ELF-1 (cell line): ENCODE measurements at places on chromosomes 12 and 14.

GRCh38 chr12:116525418-116526001 is 33.7 kb upstream of the MAP1LC3B2 start:
- DNase-seq, result peak; percentile 48

GRCh38 chr14:23629832-23630396 is 6.2 kb upstream of the DHRS2 start:
- no peak for DNase-seq

DNA sequence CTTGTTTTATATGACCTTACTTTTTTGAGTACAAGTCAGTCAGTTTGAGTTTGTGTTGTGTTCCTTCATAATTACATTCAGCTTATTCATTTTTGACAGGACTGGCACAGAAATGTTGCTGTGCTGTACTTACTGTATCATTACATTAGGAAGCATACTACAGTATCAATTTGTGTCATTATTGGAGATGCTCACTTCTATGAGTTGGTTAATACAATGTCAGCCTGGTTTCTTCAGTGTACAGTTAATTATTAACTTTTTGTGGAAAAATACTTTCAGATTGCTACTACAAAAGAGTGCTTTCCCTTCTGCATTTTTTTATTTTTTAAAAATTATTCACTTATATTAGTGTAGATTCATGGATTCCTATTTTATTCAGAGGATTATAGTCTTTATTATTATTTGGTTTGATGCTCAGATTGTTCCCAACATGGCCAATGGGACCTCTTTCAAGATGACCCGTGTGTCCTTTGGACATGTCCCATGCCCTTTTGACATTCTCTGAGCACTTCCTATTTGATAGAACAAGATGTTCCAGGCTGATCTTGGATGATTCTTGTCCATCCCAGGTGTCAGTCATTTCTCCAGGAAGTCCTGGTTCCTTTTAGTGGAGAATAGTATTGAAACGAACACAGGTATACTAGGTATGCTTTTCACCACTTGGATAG is 66.6 kb downstream of the MON2 start:
- DNase-seq, result no peak

DNA sequence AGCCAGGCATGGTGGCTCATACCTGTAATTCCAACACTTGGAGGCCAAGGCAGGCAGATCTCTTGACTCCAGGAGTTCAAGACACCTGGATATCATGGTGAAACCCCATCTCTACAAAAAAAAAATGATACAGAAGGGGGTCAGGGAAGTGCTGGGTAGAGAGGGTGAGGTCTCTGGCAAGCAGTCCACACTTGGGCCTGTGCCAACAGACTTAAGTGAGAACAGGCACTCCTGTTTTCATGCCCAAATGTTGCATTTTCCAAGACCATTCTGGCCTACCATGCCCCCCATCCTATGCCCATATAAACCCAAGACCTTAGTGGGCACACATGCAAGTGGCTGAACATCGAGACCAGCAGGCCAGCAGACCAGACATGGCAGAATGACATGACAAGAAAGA is 16.0 kb upstream of the CMAS start:
- DNase-seq, result no peak

GRCh38 chr12:76929499-76929898 is 50.7 kb upstream of the CSRP2 start:
- DNase-seq, result peak; percentile 25

- peak; percentile 73 for DNase-seq
These were observed 12.3 kb downstream of the ABCD4 start for GRCh38 chr14:74290415-74290814.

DNA sequence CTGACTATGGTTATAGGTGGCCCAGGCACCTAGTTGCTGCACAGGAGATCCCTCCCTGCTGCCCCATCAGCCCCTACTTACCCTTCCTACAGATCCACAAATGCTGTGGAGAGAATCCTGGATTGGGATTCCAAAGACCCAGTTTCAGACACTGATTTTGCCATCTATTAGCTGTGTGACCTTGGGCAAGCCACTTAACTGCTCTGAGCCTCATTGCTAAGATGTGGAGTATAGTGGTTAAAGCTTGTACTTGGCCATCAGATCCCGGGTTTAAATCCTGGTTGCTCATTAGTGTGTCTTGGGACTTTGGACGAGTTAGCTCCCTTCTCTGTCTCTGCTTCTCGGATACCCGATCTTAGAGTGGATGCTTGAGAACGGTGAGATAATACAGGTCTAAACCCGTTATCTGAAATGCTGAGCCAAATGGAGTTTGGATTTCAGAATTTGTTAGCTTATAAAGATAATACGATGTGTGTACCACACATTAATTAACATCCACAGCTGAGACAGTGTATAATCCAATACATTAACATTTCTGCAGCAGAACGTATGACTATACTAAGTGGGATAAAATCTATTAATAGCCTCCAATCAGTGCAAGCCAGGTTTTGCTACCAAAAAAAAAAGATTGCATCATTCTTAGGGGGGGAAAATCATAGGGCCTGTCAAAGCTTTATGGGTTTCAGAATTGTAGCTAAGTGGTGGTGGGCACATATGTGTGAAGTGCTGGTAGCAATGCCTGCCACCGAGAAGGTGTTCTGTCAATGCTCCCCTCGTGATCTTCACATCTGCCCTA is 16.0 kb downstream of the PROX2 start:
- no peak for DNase-seq
